Stomach (tissue), 19 donors: ENCODE measurements at places on chromosomes 3 and 15.

- no peaks in the 10 kb centered on the region for H3K27me3 ChIP-seq
- H3K4me1 ChIP-seq = no peaks in the 10 kb centered on the region
- H3K36me3 ChIP-seq = no peaks in the 10 kb centered on the region
- DNase-seq = no peak
Measured at GRCh38 chr3:106617276-106617675, 748.5 kb upstream of the CBLB start.

DNA sequence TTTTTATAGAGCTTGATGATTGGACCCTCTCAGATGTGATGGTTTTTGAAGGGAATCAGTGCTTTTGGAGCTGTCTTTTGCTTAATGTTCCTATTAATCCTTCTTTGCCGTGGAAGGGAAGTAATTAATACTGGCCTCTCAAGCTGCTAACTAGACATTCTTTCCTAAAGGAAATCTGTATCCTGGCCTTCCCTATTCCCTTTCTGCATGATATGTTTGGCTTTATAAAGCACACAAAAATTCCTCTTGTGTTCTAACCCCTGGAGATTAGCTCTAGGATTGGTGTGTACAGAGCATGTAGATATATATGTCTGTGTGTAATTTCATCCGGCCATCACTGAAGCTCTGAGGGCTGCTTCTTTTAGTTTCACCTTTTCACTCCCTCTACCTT is 6.9 kb downstream of the ATXN7 start:
- H3K27me3 ChIP-seq = no peaks in the 10 kb centered on the region
- H3K4me1 ChIP-seq = peaks cover 37% of the 10 kb centered on the region
- H3K27ac ChIP-seq = no peak overlapping the region
- no peaks in the 10 kb centered on the region for H3K36me3 ChIP-seq
- H3K4me3 ChIP-seq = no peak overlapping the region

DNA sequence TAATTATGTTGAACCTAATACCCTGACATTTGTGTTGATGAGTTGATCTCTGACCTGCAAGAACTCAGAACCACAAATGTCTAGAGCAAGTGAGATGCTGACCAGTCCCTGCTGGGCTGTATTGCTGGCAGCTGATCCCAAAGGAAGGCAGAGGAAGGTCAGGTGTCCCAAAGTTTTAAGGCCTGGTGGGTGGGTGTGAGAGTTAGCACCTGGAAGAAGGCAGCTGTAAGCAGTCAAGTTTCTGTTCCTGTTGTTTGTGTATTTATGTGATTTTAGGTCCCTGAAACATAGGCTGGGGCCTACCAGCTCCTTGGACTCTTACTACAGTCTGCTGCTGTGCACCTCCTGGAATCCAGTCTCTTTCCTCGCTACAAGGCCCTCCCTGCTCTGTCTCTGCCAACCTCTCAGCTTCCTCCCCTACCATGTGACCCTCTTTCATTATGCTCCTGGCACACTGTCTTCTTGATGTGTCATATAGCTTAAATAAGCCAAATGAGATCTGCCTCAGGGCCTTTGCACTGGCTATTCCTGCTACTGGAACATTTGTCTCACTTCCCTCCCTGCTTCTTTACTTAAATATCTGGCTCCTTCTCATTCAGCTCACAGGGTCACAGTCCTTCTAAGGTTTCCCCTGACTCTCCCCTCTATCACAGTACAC is 31.0 kb upstream of the ATOSA start:
- H3K27me3 ChIP-seq = no peaks in the 10 kb centered on the region
- H3K4me3 ChIP-seq = no peak overlapping the region
- DNase-seq = no peak

GRCh38 chr15:62734706-62735105 is 307.8 kb upstream of the TPM1 start:
- no peaks in the 10 kb centered on the region for H3K27me3 ChIP-seq
- no peak overlapping the region for H3K4me3 ChIP-seq
- no peak overlapping the region for H3K27ac ChIP-seq
- peaks cover 17% of the 10 kb centered on the region for H3K36me3 ChIP-seq

DNA sequence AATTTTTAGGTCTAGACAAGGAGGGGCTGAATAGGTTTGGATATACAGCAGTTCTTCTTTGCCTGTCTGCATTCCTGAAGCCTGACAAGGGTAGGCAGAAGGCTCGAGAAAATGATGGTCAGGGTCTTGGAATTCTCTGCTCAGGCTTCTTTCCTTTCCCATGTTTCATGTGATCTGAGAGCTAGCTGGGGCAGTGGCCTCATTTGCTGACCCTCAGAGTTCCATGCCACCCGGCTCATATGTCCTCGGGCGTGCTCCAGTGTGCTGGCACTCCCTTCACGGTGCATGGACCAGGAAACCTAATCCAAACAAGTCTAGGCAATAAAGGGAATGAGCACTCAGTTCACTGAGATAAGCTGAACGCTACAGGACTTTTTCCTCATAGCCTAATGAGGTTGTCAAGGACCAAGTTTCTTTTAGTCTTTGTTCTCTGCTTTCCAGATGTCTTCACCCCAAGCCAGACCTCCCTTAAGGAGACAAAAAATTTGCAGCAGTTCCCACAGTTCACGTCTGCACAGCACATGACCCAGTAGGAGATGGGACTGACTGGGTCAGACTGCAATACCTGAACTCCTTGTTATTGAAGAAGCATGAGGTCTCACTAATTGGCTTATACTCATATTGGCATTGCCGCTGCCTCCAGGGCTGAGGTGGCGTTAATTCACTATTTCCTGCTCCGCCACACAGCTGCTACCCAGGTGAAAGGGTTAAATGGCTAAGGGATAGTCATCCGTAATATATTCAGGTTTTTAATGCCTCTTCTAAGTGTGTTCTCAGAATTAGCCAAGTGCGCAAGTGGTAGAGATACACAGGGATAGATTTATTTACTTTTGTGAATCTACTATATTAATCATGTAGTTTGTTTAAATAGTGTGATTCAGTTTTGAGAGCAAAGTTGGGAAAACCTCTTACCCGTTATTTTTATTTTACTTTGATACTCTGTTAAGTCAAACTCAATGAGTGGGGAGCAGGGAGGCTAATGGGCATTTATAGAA is 15.3 kb upstream of the RTP4 start:
- H3K27ac ChIP-seq = no peak overlapping the region
- peak; percentile 34 for DNase-seq
- H3K4me3 ChIP-seq = no peak overlapping the region
- no peaks in the 10 kb centered on the region for H3K27me3 ChIP-seq
- peaks cover 5% of the 10 kb centered on the region for H3K4me1 ChIP-seq

- no peak overlapping the region for H3K27ac ChIP-seq
- no peak for DNase-seq
- H3K27me3 ChIP-seq = no peaks in the 10 kb centered on the region
- H3K4me3 ChIP-seq = no peak overlapping the region
- no peaks in the 10 kb centered on the region for H3K4me1 ChIP-seq
- H3K36me3 ChIP-seq = peaks cover 100% of the 10 kb centered on the region
Measured at GRCh38 chr15:90481023-90481422, 48.7 kb upstream of the CRTC3 start.
